ENCODE measurements at places on chromosomes 16 and 17.

GRCh38 chr16:75420987-75421819 is 12.1 kb downstream of the CFDP1 start:
- no peak for DNase-seq

GRCh38 chr16:31079342-31079944 is 5.2 kb downstream of the ZNF646 start:
- no peak for DNase-seq

DNA sequence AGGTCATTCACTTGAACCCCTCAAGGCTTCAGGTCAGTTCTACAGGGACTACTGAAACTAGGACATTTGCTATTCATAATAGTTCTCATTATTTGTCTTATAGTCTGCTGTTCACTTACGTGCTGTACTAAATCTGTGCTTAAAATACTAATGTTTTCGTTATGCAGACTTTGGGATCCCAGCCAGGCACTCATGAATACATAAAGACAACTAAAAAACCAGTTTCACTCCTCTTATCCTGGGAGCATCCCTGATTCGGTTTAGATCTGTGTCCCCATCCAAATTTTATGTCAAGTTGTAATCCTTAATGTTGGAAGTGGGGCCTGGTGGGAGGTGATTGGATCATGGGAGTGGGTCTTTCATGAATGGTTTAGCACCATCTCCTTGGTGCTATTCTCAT is 1291.8 kb downstream of the CDH11 start:
- DNase-seq: no peak

GRCh38 chr17:44333371-44333770 is 8.7 kb upstream of the SLC25A39 start:
- no peak for DNase-seq

DNA sequence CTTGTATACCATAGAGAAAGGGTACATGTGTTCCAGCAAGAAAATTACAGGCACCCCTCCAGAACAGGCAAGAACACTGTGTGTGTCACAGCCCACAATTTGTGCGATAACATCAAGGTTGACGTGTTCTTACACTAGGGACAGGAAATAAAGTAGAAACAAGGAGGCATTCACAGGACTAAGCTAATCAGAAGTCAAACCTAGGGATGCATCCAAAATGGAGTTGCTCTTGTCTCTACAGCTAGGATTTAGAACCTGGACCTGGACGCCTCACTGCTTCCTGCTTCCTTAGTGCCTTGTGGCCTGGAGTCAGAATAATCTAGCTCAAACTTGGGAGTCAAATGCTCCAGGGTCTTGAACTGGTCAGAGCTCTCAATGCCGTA is 41.3 kb downstream of the GINS3 start:
- DNase-seq: no peak

DNA sequence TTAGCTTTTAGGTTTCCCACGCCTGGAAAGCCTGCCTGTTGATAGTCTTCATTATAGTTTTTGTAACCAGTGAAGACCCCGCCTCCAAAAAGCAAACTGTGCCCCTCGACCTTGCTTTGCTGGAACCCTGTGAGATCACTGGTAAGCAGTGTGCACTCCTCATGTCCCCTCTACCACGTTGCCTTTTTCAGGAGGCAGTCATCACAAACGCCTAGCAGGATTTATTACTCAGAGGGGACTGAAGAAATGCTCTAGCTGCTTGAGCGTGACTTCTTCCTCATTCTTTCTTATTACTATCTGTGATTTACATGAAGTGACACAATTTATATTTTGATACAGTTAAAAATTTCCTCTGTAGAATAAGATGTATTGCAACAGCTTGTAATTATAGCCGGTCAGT is 6.5 kb upstream of the KRTAP3-1 start:
- DNase-seq: no peak

DNA sequence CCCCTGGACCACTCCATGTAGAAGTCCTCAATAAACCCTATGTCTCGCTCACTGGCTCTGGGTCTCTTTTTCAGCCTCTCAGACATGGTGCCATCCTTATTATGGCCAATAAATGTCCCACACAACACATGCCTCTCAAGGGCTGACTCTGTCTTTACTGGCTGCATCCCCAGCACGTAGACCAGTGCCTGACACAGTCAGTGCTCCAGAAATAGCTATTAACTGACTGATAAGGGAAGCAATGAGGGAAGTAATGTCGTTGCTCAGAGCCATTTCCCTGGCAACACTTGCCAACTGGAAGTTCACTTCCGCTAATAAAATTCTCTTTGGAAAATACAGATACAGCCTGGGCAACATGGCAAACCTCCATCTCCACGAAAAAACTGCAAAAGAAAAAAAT is 19.1 kb upstream of the APOH start:
- no peak for DNase-seq

GRCh38 chr17:33335491-33336173 is 42.5 kb upstream of the ASIC2 start:
- DNase-seq: no peak

- no peak for DNase-seq
These were observed 22.2 kb downstream of the ITGAL start for GRCh38 chr16:30494709-30495108.

DNA sequence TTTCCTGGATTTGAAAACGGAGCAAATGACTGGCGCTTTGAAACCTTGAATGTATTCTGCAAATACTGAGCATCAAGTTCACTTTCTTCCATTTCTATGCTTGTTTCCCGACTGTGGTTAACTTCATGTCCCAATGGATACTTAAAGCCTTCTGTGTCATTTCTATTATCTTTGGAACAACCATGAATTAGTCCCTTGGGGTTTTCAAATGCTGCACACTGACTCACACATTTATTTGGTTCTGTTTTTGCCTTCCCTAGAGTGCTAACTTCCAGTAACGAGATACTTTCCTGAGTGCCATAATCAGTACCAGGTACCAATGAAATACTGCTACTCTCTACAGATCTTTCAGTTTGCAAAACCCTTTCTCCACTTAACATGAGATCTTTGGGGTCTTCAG is 32.3 kb downstream of the BRCA1 start:
- no peak for DNase-seq

DNA sequence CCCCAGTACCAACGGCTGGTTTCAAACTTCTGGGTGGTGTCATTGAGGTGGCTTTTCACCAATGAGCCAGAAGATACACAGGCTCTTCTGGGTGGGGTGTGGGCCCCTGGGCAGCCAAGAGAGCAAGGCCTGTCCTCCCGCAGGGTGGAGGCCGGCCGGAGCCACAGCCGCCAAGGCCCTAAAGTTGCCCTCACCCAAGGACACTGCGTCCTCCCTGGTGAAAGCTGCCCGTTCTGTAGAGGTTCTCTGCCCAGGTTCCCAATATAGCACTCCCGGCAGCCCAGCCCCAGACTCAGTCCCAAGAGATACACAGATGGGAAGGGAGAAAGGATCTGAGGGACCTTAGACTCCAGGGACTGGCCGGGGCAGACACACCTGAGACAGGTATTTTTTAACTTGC is 10.7 kb upstream of the CACNG1 start:
- DNase-seq: no peak

- DNase-seq: no peak
These were observed 146.3 kb downstream of the CMIP start for GRCh38 chr16:81590714-81591544.

Data from activated T-helper 1 cell treated with anti-CD3 and anti-CD28 coated beads, Interleukin-2, amount 50 U/mL, for 16 hours (primary cell).